NCI-H2081 (cell line): ENCODE measurements at places on chromosomes 12 and 14.

DNA sequence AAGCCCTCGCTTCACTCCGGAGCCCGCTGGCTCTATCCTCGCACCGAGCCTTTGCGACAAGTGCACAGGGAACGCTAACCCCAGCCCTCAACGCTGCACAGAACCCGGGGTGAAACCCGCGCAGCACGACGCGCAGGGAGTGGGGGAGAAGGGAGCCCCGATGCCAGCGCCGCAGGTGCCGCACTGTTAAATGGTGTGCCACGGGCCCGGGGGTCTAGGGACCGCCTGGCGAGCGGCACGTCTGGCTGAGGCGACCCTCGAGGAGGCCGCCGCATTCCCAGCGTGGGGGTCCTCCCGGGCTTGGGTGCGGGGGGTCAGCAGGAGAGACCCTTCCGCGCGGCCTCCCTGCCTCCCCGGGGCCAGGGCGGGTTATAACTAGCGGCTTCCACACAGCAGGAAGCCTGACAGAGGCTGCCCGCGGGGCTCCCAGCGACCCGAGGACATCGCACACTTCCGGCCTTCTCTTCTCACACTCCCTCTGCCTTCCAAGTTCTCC, 23.8 kb upstream of the LRTM2 start:
- no peak for DNase-seq

DNA sequence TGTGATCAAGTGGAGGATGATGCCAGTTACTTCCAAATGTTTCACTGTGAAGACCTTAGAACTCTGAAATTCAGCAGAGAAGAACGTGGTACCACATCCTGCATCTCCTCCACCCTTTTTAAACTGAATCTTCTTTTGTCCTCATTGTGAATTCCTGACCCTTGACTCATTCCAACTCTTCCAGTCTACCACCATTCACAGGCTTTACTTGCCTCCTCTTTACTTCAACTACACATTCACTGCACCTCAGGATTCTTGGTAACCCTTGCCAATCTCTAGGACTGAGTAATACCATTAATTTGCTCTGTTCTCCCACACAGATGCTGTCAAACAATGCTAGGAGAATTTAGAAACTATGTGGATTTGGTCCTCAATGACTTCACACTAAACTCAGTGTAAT, 37.3 kb downstream of the PPP1R12A start:
- no peak for DNase-seq

- no peak for DNase-seq
Observed at GRCh38 chr12:25769082-25769945, 189.2 kb upstream of the RASSF8 start.

- peak; percentile 46 for DNase-seq
Observed at GRCh38 chr14:57486767-57487379, 6.8 kb downstream of the CCDC198 start.

DNA sequence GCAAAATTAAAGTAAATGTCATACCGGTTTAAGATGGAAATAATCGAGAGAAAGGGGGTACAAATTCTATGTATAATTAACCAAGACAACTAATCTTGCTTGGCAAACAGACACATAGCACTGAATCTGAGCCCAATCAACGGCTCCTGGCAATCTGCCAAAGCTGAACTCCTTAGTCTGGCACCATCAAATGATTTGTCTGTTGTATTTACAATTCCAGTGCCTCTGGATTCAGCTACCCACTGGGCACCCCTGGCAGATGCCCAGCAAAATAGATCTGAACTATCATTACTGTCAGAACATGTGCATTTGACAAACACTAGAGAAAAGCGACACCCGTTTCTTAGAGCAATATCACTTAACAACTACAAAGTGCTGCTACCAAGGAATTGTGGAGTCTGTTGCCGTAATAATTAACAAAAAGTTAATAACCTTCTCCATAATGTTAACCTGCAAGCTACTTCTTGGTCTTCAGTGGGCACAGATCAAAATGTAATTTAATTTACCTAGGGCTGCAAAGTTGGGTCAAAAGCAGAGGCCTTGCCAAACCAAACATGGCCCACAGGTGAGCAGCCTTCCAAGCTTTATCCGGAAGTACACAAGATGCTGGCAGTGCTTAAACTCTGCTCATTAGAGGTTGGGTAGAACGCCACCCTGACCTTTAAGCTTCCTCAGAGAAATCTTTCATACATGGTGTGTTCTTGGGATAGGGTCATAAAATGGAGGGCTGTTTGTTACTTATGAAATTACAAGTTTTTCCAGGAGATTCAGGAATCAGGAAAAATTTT, 7.6 kb downstream of the EGLN3 start:
- peak; percentile 98 for DNase-seq
